ENCODE measurements at places on chromosomes 3 and 15.
A peak's percentile ranks its signal among the peaks of the same experiment; 100 is the strongest.

GRCh38 chr3:113354307-113354706 is 87.0 kb downstream of the CFAP44 start:
- no peak for DNase-seq

GRCh38 chr3:138593488-138594149 is 441 bp downstream of the CEP70 start:
- no peak for DNase-seq

GRCh38 chr3:43328653-43329052 is 42.3 kb downstream of the SNRK start:
- DNase-seq, result no peak

DNA sequence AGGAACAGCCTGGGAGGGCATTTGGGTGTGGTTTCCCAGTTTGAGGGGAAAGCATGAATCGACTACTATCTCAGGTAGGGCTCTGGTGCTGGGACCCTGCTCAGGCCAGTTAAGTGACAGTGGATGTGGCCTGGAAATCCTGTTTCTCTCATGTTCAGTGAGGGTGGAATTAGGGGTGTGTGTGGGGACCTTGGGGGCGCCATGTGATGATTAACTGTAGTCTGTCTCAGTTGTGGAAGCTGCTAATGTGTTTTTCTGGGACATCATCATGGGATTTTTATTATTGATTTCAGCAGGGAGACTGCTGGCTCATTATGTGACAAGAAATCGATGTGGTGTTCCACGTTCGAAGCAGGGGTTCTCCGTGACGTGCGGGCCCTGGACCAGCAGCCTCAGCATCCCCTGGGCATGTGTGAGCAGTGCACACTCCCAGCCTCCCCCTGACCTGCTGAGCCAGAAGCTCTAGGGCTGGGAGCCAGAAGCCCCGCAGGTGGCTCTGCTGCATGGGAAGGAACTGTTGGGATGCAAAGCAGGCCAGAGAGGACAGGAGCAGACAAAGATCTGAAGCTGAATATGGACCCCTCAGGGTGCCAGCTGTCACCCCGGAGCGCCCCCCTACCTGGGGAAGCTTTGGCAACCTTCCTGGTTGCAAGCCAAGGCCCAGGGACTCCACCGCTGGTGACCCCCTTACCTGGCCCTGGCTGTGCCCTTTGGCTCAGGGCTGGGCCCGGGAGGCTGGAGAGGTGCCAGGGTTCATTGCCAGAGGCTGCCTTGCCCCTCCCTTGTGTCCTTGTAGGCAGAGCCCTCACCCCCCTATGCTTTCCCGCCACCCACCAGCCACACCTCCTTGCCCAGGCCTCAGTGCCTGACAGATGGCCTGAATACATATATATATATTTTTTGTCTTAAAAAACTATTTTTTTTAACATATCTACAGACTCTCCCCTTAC is 149.8 kb downstream of the APBA2 start:
- DNase-seq, result no peak

GRCh38 chr15:85625856-85626255 is 168.9 kb downstream of the KLHL25 start:
- no peak for DNase-seq

DNA sequence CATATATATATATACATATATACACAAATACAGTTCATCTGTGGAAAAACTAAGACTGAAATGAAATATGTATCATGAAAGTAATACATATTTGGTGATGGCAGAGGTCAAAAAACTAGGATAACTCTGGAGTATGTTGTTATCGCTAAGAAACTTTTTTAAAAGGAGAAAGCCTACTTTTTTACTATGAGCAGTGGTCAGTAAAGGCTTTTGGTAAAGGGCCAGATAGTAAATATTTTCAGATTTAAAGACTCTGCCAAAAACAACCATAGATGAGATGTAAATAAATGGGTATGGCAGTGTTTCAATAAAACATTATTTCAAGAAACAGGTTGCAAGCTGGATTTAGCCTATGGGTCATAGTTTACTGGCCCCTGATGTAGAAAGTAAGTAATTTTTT is 93.8 kb upstream of the TGFBR2 start:
- no peak for DNase-seq

DNA sequence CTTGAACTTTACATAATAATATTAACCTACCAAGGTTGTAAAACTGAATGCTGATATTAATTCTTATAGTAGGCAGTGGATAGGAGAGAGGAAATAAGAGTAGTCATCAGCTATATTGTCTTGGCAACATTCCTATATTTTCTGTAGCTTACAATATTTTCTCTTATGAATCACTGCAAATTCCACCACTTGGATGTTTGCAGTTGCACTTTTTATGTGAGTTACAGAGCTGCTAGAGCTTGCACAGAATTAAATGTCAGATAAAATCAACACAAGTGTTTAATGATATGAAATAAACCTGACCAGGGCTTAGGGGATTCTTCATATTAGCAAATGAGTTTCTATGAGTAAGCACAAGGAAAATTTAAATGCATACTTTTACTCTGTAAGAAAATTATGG is 1710.1 kb downstream of the SI start:
- DNase-seq, result no peak

DNA sequence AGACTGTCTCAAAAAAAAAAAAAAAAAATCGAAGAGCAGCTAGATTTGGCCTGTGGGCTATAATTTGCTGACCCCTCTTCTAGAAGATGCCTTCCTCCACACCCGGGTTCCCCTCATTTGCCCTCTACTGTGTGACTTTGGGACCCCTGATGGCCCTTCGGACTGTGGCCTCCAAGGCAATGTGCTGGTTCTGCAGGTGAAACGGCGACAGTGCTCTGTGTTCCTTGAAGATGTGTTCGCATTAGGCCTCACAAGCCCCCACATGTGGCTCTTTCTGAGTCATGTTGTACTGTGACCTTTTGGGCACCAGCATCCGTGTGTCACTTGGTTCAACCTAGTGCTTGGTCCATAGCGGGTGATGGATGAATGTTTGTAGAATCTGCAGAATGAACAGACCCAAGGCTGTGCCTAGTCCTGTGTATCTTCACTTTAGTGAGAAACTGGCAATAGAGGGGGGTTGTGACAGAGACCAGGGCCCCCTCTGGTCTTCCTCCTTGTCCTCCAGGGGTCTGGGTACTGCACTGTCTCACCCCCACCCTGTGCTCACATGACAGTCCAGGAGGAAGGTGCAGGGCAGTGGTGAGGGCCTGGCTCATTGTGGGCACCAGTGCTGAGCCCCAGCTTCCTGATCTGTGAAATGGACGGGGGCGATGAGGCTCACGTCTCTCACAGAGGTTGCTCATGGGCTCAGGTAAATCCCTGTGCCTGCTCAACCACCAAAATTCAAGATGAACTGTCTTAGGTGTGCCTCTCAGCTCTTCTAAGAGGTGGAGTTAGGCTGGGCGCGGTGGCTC is 22.7 kb downstream of the GOLGA6L2 start:
- DNase-seq, result no peak

GRCh38 chr3:187684880-187685279 is 14.7 kb upstream of the SST start:
- DNase-seq, result no peak

DNA sequence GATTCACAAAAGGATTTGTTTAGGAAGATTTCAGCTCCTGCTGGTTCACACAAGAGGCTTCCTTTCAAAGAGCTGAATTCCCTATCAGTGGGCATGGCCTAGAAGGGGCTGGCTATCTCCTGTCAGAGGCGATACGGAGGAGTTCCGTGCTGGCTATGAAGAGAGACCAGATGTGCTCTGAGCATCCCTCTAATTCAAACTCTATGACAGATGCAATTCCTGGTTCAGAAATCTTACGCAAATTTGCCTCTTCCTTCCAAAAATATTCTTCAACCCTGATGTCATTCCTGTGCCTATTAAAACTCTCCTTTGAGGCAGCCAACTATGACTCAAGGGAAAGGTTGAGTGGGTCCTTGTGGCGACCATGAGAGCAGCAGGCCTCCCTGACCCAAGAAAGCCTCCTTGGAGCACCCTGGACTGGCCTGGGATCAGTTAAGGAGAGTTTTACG is 139.3 kb upstream of the HES1 start:
- no peak for DNase-seq

DNA sequence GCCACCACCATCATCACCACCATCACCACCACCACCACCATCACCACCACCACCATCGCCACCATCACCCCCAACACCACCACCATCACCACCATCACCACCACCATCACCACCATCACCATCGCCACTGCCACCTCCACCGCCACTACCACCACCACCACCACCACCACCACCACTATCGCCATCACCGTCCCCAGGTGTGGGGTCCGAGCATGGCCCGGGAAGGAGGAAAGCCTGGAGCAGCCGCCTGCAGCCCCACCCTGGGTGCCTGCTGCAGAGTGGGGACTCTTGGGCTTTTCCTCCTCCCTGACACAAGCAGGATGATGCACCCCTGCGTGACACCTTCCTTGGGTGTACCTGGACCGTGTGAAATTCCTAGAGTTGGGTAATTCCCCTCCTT is 43.9 kb downstream of the MUC4 start:
- DNase-seq, result no peak

GRCh38 chr3:98782824-98783500 is 19.8 kb downstream of the ST3GAL6 start:
- no peak for DNase-seq

- DNase-seq, result no peak
Observed at GRCh38 chr15:67290319-67290718, 35.7 kb downstream of the IQCH start.

DNA sequence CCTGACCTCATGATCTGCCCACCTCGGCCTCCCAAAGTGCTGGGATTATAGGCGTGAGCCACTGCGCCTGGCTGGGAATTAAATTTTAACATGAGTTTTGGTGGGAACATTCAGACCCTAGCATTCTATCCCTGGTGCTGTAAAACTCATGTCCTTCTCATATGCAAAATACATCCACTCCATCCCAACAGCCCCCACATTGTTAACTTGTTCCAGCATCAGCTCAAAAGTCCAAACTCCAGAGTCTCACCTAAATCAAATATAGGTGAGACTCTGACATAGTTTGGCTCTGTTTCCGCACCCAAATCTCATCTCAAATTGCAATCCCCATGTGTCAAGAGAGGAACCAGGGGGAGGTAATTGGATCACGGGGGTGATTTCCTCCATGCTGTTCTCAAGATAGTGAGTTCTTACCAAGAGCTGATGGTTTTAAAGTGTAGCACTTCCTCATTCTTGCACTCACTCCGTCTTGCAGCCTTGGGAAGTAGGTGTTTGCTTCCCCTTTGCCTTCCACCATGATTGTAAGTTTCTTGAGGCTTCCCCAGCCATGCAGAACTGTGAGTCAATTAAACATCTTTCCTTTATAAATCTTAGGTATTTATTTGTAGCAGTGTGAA is 96.2 kb upstream of the PLCL2 start:
- no peak for DNase-seq

GRCh38 chr3:154040283-154040682 is 80.9 kb upstream of the ARHGEF26 start:
- no peak for DNase-seq

DNA sequence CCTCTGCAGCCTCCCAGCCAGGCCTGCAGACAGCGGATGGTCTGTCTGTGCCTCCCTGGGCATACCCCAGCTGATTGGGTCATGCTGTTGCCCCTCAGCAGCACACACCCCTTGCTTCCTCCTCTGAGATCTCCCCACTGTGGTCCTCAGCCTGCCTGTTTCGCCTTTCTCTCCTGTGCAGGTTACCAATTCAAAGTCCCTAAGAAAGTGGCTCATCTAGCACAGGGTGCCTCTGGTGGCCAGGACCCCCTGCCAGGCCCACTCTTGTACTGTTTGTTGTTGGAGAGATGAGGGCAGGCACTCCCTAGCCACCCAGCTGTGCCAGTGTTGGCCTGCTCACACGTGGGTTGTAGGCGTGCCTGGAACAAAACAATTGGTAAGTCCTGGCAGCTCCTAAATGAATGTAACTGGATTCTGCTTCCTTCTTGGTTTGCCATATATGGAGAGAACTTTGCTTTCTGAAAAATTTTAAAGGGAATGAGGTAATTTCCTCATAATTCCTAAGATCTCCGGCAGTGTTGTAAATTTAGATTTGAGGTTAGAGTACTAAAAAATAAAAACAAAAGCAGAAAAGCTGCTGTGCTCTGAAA is 213.2 kb upstream of the IL12A start:
- DNase-seq, result peak; percentile 54

- DNase-seq, result no peak
Observed at GRCh38 chr3:176950743-176951142, 246.5 kb downstream of the TBL1XR1 start.

DNA sequence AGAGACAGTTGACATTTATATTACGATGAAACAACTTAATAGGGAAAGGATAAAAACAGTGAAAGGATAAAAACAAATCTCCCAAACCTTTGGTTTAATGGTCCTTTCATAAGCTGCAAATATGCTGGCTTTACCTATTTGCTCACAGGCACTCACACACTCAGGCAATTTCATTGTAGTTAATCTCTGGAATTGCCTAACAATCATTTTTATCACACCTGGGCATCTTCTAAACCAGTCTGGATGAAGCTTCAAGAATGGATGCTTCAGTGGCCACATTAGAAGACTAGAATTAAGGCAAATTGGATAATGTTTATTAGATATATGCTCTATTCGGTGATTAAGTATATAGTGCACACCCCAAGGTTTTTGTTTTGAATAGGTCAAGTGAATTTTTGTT is 13.5 kb downstream of the OSBPL10 start:
- DNase-seq, result no peak

GRCh38 chr15:54277834-54278233 is 299.6 kb downstream of the UNC13C start:
- no peak for DNase-seq

- DNase-seq, result no peak
Observed at GRCh38 chr3:24591191-24591590, 96.5 kb upstream of the THRB start.

- DNase-seq, result no peak
Observed at GRCh38 chr3:194632226-194632808, 902 bp downstream of the TMEM44 start.

GRCh38 chr15:62059816-62060112 is 483 bp downstream of the VPS13C start:
- no peak for DNase-seq

DNA sequence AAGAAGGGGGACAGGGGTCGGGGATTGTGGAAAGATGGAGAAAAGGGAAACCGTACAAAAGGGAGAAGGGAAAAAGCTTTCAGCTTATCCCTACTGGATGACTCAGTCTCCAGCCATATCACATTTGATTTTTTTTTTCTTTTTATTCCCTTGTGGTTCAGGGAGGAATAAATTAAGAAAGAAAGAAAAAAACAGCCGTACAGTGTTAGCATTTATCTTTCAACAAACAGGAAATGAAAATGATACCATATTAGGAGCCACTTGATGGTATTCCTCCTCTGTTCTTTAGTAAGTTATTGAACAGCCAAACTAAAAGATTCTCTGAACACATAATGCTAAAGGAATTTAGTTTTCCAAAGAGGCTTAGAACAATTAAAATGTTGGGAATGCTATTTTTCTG is 594.4 kb downstream of the FOXP1 start:
- no peak for DNase-seq

GRCh38 chr15:89117790-89118189 is 29.5 kb downstream of the ABHD2 start:
- DNase-seq, result no peak
